ENCODE measurements at places on chromosomes 4 and X.

- DNase-seq = peak; percentile 29
Measured at GRCh38 chr4:169311643-169312365, 41.0 kb upstream of the SH3RF1 start.

DNA sequence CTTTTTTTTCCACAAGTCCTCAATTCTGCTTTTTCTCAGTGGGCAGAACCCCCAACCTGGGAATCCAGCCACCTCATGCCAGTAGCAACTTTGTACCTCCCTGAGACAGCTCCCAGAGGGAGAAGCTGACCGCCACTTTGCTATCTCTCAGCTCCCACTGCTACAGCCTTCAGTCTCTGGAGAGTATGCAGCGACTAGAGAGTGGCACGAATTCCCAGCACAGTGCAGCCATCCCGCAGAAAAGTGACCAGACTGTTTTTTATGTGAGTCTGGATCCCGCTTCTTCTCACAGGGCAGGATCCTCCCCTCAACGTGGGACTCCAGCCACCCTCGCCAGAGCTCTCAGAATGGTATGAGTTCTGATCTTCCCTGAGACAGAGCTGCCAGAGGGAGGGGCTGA, 1234.6 kb downstream of the FAM133A start:
- DNase-seq = no peak

DNA sequence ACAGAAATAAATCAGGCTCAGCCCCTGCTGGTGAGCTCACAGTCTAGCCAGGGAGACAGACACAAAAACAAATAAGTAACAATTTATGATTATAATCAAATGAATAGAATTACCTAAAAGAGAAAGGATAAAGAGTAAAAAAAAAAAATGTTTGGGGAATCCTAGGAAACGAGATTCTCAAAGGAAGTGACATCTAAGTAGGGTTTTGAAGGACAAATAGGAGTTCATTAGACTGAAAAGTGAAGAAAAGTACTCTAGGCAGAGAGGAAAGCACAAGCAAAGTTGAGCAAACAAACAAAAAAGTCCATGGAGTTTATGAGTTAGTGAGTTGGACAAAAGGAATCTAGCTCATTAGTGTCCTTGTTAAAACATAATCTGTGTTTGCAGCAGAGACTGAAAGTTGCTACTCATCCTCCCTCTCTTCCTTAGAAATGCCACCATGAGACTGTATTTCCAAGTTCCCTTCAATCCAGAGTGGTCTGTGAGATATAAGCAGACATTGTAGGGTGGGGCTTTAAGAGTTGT, 145.6 kb downstream of the SPATA18 start:
- no peak for DNase-seq

GRCh38 chr4:189773909-189774308, 166.8 kb upstream of the FRG1 start:
- no peak for DNase-seq

GRCh38 chr4:124053872-124054538, 657.4 kb downstream of the SPRY1 start:
- DNase-seq = no peak

DNA sequence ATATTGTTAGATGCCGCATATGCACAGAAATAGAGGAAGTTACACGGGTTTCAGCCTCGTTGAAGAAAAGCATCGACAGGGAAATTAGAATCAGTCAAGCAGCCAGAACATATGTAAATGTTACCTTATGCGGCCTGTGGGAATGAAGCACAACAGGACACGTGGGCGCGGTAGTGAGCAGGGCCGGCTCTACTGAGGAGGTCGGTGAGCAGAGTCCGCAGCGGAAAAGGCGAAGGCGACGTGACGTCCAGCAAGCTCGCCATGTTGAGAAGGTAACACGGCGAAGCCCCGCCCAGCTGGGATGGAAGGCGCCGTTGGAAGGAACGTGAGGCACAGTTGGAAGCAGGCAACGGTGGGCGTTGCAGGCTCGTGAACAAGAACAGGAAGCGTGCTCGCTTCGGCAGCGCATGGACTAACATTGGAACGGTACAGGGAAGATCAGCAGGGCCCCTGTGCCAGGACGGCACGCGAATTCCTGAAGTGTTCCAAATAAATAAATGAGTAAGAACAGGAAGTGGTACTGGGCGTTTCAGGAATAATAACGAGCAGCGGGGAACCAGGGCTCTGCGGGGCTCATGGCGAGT, 54.6 kb downstream of the MTNR1A start:
- DNase-seq = no peak

GRCh38 chr4:31964685-31965084, 1244.5 kb downstream of the PCDH7 start:
- no peak for DNase-seq

DNA sequence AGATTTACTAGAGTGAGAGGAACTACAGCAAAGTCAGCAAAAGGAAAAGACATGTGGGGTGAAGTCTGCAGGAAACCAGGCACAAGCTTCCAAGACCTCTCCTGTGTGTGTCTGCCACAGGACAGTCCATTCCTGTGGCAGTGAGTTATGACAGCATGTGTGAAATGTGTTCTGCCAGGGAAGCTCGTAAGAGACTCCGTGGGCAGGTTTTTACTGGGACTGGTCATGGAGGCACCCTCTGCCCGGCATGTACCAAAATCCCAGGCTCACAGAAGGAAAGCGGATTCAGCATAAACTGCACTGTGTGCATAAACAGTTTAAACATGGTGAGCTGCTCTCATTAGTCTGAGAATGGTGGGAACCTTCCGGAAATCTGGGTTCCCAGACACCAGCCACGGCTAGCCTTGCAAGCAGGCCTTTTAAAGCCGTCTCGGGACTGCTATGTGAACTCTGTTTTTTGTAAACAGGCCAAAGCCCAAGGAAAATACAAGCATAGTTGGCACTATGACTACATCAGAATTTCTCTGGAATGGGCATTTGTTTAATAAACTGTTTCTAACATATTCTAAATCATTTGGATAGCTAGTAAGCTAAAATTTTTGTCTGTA, 288.5 kb downstream of the TENM3 start:
- DNase-seq = peak; percentile 17

DNA sequence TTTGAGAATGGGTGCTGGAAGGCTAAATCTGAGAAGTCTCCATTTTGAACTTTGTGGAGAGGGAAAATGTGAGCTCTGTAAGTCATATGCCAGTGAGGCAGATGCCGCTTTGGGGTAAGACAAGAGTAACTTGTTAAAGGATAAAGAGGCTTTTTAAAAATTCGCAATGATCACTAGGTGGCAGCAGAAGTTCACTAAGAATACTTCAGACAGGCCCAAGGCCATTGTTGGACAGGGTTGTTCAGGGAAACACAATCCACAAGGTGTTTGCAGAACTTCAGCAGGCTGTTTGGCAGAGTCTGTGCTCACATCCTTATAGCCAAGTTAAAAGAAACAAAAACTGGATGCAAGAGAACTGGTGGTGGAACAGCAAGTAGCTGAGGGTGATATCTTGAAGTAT, 13.7 kb upstream of the PIGA start:
- DNase-seq = peak; percentile 62

GRCh38 chr4:186137196-186137794, 32.8 kb downstream of the FAM149A start:
- DNase-seq = peak; percentile 20

- DNase-seq = no peak
Measured at GRCh38 chr4:172950990-172951389, 217.6 kb upstream of the GALNT7 start.

- DNase-seq = no peak
Measured at GRCh38 chr4:133637161-133637560, 488.1 kb downstream of the PCDH10 start.

DNA sequence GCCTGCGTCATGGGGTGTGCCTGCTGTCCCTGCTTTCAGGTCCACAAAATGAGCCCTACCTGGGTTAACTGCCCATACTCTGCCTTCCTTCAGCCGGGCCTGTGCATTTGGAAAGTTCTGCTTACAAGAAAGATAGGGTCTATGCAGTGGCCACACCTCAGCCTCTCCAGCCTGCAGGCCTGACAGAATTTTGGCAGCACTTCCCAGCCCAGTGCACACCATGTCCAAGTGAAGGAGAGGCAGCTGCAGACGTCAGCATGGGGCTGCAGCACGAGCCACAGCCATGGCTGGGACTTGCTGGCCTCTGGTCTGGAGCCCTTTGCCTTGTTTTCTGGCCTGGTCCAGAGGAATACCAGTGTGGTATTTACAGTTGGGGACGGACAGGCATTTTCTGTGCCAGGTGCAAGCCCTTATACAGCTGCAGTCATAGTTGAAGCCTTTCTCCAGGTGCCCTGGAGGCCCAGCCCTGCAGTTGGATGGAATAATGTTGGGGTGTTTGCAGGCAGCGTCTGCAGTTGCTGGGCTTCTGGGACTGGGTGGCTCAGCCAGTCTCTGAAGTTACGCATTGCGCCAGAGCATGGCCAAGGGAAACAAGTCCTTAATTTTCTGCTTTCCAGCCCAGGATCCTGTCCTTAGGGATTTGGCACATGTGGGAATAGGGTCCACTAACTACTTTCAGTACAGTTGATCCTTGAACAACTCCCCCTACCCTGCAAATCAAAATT, 26.2 kb downstream of the JADE1 start:
- peak; percentile 71 for DNase-seq

- no peak for DNase-seq
Measured at GRCh38 chr4:102787096-102787881, 26.5 kb upstream of the MANBA start.

- DNase-seq = no peak
Measured at GRCh38 chrX:140715787-140716186, 6.2 kb downstream of the LINC00632 start.

- no peak for DNase-seq
Measured at GRCh38 chr4:153326513-153326912, 18.0 kb upstream of the MND1 start.

GRCh38 chr4:145307120-145307519, 126.7 kb upstream of the OTUD4 start:
- DNase-seq = no peak

GRCh38 chr4:60794372-60794771, 405.8 kb upstream of the ADGRL3 start:
- no peak for DNase-seq

GRCh38 chrX:12701628-12702027, 89.6 kb upstream of the PRPS2 start:
- DNase-seq = peak; percentile 27

- DNase-seq = no peak
Measured at GRCh38 chr4:136939781-136940180, 592.5 kb downstream of the PCDH18 start.

GRCh38 chr4:156137679-156138473, 184.2 kb upstream of the CTSO start:
- DNase-seq = peak; percentile 74

- peak; percentile 94 for DNase-seq
Measured at GRCh38 chr4:3283916-3284315, 8.9 kb upstream of the RGS12 start.

DNA sequence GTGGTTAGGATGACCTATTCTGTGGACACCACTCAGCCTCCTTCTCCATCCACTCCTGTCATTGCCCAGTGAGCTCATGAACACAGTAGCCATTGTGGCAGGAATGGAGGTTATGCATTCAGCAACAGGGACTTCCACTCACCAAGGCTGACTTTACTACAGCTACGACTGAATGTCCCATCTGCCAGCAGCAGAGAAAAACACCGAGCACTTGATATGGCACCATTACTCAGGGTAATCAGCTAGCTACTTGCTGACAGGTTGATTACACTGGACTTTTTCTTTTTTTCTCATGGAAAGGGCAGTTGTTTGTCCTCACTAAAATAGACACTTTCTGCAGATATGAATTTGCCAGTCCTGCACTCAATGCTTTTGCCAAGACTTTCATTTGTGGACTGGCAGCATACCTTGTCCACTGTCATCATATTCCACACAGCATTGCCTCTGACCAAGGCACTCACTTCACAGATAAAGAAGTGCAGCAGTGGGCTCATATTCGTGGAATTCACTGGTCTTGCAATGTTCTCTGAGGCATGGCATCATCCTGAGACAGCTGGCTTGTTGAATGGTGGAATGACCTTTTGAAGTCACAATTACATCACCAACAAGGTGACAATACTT, 37.3 kb upstream of the UGT2B4 start:
- DNase-seq = no peak

Data from cerebellar cortex (tissue), 1 donor.